Central memory CD4-positive, alpha-beta T cell (primary cell): ENCODE measurements at places on chromosomes 11 and 22.

GRCh38 chr11:72525466-72525865 lies 91.1 kb upstream of the CLPB start:
- DNase-seq = no peak

DNA sequence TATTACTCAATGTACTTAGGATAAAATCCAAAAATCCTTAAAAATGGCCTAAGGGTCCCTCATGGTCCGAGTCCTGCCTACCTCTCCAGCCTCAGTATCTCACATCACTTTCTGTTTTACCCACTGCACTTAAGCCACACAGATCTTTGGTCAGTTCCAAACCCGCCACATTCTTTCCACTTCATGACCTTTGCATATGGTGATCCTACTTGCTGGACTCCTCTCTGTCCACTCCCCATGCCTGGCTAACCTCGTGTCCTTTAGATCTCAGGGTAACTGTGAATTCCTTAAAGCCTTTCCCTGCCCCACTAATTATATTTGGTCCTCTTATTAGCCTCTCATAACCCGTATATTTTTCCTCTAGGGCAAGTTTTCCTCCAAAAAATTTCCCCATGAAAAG lies 1.2 kb downstream of the NUP160 start:
- DNase-seq = no peak

DNA sequence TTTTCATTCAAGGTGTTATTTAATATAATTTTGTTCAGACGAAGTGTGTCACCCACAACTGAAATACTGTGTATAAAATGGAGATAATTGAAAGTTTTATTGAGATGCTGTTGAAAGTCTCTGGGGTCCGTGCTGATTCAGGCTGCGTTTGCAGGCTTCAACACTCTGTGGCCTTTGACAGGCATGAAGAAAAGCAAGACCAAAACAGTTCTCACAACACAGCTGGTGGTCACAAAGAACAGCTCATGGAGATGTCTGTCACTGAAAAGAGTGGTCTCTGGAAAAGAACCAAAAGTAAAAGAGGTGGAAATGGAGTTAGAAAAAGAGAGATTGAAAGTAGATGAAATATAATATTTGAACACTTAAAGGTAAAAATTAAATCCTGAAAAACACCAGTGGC lies 9.8 kb upstream of the MPPED2 start:
- DNase-seq = no peak

DNA sequence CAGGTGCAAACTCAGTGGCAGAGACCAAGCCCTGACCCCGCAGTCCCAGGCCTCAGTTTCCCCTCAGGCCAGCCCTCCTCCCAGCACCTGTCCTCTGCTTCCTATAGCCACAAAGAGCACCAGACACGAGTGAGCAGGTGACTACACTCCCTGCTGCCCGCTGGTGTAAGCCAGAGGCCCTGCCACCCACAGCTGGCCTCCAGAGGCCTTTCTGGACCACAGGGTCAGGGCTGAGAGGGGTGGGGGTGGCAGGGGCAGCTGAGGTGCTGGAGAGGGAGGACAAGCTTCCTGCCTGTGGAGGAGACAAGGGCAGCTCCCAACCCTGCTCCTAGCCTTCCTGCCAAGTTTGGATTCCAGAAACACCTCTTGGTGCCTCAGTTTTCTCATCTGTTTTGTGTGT lies 31.3 kb upstream of the WNT7B start:
- no peak for DNase-seq

DNA sequence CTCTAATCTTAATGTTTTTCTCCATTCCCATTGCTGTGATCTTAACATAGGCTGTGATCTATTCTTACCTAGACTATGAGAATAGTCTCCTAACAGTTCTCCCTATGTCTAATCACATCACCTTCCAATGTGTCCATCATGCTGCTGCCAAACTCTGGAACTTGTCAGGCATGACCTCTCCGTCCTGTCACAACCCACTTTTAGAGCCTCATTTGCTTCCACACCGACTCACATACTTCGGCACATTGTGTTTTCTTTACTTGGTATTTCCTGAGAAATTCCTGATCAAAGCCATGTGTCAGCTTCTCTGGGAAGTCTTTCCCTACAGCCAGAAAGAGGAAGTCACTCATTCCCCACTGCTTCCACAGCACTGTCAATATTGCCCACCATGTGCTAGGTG lies 40.5 kb upstream of the BIRC3 start:
- no peak for DNase-seq

GRCh38 chr11:35160246-35160824 lies 21.4 kb downstream of the CD44 start:
- peak; percentile 60 for DNase-seq

GRCh38 chr22:44548981-44549380 lies 50.9 kb upstream of the RTL6 start:
- no peak for DNase-seq

- no peak for DNase-seq
Measured at GRCh38 chr11:14018441-14018840, 55.9 kb downstream of the SPON1 start.

- no peak for DNase-seq
Measured at GRCh38 chr11:113481226-113481625, 6.0 kb upstream of the DRD2 start.

- no peak for DNase-seq
Measured at GRCh38 chr22:36816636-36817524, at the start of gene PVALB. Gene PVALB, minus strand, starts transcription at chr22:36817035. Its CDS starts 30 bp downstream, at chr22:36817005.

- no peak for DNase-seq
Measured at GRCh38 chr22:37273126-37273845, 9.0 kb upstream of the CYTH4 start.
